ENCODE measurements at places on chromosomes 11 and 22. TPM values are rescaled to one million over a fixed set of nuclear protein-coding genes. Genes with fewer than 3 reads are reported as not detected.

SLC5A12 gene
- 0.61 TPM for total RNA-seq

APOBEC3F gene
- 3.5 TPM for total RNA-seq

MS4A6A gene
- not detected for total RNA-seq

LRRC55 gene
- not detected for total RNA-seq

DDTL gene
- total RNA-seq = 0.79 TPM

SCGB2A2 gene
- total RNA-seq = not detected

SIRT3 gene
- 10.6 TPM for total RNA-seq

MIOX gene
- total RNA-seq = 0.34 TPM

RRP8 gene
- total RNA-seq = 14.3 TPM

TEX12 gene
- total RNA-seq = not detected

COMT gene
- 134 TPM for total RNA-seq

KCNK7 gene
- 0.27 TPM for total RNA-seq

CDHR5 gene
- total RNA-seq = not detected

CLDN5 gene
- not detected for total RNA-seq

All from A375 (cell line).